ELF-1 (cell line): ENCODE measurements at places on chromosomes 12 and 14.

DNA sequence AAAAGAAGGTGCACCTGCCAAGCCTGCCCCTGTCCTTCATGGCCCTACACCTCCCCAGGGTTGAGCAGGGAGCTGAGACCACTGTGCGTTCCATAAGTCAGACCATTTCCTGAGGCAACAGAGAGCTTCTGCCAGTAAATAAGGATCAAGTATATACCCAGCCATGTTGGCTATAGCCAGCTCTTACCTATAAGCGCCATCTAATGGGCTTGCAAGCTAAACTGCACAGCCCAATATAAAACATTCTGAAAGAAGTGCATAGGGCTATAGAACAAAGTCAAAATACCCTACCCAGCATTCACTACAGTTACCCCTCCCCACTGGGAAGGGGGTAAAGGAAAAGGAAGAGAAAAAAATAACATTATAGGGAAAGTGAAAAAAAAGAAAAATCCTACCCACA, 59.3 kb upstream of the SCAF11 start:
- no peak for DNase-seq

GRCh38 chr14:61568572-61569011, 126.7 kb upstream of the HIF1A start:
- peak; percentile 86 for DNase-seq

GRCh38 chr12:100248886-100249285, 18.0 kb downstream of the DEPDC4 start:
- DNase-seq = no peak

DNA sequence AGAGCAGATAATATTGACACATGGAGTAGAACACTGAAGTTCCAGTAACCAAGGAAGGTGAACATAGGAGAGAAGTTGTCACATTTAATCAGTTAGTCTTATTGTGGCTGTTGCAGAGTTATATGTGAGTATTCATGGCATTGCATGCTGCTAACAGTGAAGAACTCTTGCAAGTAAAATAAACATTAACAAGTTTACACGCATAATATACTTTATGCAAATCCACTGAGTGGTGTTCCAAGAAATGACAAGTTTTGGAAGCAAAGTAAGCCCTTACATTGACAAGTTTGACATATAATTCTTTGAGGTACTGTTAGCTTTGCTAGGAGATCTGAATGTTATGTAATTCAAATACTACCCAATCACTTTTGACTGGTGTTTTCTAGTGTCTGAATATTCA, 125.6 kb downstream of the ANKS1B start:
- no peak for DNase-seq

DNA sequence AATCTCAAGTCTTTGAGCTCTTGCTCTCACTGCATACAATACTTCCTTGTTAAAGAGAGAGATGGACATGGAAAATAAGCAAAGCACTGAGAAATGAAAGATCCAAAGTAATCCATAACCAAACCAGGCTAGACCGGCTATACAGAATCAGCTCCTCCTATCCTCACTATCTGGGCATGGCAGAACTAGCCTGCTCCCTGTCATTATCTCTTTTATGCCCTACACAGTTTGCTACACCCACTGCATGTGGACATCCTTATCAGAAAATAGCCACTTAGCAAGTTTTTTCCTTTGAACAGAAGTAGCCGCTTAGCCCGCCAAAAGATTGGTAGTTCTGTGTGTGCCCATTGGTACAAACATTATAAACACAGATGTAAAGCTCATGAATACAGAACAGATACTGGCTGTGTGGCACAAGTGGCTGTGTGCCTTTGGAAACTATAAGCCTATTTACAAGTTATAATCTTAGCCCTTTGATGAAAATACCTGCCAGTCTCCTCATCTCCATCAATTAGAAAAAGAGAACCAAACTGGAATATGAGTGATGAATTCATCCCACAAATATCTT, 34.7 kb downstream of the SPTB start:
- no peak for DNase-seq

DNA sequence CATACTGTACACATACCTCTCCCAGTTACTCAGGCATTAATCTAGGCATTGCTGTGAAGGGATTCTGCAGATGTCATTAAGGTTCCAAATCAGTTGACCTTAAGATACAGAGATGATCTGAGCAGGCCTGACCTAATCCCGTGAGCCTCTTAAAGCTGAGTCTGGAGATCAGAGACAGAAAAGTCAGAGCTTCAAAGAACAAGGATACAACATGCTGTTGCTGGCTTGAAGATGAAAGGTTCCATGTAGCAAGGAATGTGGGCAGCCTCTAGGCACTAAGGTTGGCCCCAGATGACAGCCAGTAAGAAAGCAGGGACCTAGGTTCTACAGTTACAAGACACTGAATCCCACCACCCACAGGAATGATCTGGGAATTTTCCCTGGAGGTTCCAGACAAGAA, 81.1 kb downstream of the MAP1LC3B2 start:
- DNase-seq = peak; percentile 88

DNA sequence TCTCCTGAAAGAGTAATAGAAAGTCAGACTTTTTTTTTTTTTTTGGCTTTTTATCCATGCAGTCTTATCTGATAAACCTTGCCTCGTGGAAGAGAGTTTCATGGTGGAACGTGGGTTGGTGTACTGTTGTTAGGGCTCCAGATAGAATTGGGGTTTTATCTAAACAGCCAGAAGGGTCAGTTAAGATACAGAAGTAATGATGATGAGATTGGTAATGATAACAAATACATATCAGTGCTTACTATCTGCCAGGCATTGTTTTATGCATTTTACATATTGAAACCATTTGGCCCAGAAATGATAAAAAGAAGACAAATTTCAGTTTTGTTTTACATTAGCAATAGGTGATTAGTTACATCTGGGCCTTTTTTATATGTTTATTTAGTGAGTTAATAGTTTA, 372.8 kb upstream of the PRICKLE1 start:
- DNase-seq = no peak

- peak; percentile 93 for DNase-seq
Observed at GRCh38 chr14:104094709-104095425, 9.4 kb downstream of the ASPG start.

- DNase-seq = no peak
Observed at GRCh38 chr12:128829861-128830504, 6.2 kb upstream of the SLC15A4 start.

DNA sequence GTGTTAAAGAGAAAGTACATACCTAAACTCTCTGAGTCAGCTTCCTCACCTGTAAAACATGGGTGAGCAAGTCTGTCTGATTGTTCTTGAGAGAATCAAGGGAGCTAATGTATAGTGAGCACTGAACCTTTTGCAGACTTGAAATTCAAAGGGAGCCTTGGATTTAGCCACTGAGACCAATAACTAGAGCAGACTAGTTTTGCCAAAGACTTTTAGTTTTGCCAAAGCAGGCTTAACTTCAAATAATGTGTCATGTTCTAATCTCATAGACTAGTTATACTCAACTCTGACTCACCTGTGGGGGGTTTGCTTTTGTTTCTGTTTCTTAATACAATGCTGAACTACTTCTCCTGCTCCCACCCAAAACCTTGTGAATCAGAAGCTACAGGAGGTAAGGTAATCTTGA, 123.7 kb downstream of the SLC25A21 start:
- DNase-seq = no peak

GRCh38 chr12:29374913-29375312, 6.1 kb downstream of the ERGIC2 start:
- no peak for DNase-seq

GRCh38 chr12:57404966-57405640, 25.7 kb downstream of the R3HDM2 start:
- DNase-seq = no peak

GRCh38 chr14:59465316-59466135, at the start of gene GPR135:
Gene GPR135, minus strand, starts transcription at chr14:59465380. Its CDS starts 154 bp downstream, at chr14:59465226.
- DNase-seq = no peak

DNA sequence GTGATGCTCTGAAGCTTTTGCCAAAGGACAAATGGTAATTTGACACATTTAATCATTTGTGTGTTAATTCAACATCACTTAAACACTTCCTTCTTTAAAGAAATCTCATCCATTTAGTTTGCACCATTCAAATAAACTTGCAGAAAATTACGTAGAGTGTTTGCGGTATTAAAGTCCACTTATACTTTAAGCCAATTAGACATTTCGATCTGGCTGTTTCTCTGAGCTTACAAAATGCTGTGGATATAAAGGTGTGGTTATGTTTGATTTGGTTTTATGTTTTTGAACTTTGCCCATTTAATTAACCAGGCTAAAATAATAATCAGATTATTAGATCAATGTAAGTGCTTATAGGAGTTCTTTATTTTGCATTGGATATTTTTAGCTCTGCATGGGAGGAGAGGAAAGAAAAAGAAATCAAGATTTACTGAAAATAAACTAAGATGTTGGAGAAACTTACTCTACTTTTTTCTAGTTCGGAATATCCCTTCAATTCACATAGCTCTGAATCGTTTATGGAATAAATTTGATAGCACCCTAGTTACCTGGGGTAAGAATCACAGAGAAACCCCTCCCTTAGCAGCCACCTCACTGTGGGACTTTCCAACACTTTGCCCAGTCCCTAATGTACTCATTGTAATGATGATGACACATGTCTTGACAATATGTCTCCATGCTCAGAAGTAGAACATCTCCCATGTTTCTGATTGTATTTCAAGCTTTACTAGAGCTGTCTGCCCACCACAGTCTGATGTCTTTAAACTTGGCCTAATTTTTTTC, 268.0 kb downstream of the BTG1 start:
- no peak for DNase-seq
